NCI-H2081 (cell line): ENCODE measurements at places on chromosomes 6 and 20.

DNA sequence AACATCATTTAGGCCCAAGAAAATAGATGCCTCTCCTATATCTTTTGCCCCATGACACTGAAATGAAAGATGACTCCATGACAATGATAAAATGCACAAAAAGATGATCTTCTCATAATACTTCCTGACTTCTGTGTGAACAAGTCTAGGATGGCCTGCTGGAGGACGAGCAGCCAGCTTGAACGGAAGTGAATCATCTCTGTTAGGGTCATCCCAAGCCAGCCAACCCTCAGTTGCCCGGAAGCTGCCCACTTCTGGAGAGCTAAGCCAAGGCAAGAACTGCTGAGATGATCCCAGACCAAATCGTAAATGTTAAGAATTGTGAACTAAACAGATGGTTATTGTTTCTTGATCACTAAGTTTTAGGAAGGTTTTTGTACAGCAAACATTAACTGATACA lies 249.7 kb upstream of the HS3ST5 start:
- no peak for DNase-seq

GRCh38 chr6:12869816-12870432 lies 153.4 kb downstream of the PHACTR1 start:
- DNase-seq: no peak

DNA sequence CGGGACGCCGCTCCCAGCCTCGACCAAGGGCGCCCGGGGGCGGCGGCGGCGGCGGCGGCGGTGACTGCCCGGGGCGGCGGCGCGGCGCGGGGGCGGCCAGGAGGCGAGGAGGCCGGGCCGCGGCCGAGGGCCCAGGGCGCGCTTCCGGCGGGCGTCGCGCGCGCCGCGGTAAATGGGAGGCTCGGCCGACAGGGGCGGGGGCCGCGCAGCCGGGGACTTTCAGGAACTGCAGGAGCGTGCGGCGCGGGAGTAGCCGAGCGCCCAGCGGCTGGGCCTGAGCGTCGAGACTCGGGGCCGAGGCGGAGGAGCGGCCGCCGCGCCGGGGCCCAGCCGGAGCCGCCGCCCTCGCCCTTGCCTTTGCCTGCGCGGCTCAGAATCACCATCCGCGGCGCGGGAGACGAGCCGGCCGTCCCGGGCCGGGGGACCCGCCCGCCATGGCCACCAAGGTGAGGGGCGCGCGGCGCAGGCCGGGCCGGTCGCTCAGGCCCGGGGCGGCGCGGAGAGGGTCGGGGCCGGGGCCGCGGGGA lies at the start of gene SNX9:
Gene SNX9, plus strand, starts transcription at position 246 of the 527 bp plus-strand sequence. Its CDS starts 189 bp downstream, at position 435.
- DNase-seq: peak; percentile 43

DNA sequence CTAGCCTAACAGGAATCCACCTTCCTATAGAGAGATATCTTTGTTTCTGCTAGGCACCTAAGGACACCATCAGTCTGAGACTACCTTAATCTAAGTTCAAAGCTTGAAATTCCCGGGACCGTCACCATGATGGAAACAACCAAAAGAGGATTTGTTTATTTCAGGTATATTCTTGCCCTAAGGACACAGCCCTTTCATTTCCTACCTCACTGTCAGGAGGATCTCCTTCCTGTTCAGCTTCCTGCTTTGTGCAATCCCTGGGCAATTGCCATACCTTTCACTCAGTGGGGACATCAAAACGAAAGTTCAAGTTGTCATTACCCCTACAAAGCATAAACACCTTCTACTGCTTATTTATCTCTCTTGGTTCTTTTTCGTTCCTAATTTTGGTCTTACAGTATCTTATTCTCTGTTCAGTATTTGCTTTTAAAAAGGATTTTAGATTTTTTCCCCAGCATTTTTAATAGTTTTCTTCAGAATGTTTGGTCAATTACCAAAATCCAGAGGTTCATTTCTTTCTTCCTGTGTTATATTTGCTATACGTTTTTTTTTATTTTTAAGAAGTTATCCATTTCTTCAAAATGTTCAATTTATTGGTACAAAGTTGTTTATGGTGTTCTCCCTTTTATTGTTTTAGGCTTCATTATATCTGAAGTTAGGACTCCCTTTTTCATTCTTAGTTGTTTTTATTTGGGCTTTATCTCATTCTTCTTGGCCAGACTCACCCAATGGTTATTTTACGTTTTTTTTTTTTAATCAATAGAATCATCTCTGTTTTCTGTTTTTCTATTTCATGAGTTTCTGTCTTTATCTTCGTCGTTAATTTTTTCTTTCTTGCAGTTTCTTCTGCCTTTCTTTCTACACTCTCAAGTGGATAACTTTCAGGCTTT lies 13.0 kb upstream of the TBPL1 start:
- no peak for DNase-seq

DNA sequence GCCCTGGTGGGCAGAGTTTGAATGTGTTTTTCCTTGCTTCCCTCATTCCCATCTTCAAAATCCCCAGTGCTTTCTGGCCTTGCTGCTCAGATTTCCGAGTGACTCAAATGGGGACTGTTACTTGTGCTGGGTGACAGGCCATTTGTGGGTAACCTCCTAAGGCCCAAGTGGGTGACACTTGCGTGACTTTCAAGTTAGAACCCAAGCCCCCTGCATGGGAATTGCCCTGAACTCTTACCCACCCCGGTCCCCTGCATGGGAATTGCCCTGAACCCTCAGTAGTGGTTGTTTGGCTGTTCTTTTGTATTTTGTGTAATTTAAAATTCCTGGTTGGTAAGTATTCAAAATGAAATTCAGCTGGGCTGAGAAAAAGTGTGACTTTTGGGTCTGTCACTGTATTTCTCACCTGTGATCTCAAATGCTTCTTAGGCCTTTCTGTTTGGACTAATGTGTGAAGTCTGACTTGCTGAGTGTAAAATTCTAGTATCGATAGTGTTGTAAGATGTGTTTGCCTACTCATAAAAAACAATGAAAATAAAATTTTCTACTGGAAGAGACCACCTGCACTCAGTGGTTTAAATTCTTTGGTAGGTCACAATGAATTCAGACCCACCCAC lies 12.4 kb upstream of the RBM38 start:
- DNase-seq: no peak

DNA sequence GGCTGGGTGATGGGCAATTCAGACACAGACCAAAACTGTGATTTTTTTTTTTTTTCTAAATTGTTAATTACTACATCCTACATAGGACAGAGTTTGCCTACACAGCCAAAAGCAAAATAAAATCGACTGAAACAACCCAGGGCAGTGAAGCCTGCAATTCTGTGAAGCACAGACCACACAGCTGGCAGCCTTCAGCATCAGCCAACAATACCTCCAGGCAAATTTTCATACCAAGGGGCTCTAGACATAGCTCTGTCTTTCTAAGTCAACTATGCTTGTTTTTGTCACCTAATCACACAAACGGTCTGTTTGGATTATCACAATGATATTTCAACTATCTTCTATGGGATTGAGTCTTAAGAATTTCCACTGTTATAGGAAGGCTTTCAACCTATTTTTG lies 17.6 kb downstream of the RMND1 start:
- DNase-seq: no peak

DNA sequence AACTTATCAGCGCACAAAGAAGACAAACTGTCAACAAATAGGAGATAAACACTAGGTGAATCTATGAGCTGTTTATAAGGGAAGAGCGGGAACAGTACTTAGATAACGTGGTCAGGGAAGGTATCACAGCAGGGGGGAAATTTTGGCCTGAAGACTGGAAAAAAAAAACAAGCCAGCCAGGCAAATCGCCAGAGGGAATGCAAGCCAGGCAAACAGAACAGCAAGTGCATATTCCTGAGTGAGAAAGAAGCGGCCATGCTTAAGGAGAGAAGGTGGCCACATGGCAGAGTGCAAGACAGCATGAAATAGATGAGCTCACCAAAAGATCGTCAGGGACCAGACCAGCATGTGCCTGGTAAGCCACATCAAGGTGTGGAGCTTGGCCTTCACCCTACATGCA lies 466.5 kb upstream of the ARID1B start:
- no peak for DNase-seq

- no peak for DNase-seq
Measured at GRCh38 chr20:61645732-61646131, 393.7 kb downstream of the CDH4 start.

- no peak for DNase-seq
Measured at GRCh38 chr6:113529196-113529595, 327.9 kb upstream of the MARCKS start.

- DNase-seq: no peak
Measured at GRCh38 chr6:7691675-7692452, 34.0 kb upstream of the BMP6 start.
